ENCODE measurements at places on chromosomes 3 and 15. TPM values are rescaled to one million over a fixed set of nuclear protein-coding genes. Genes with fewer than 3 reads are reported as not detected.

GRCh38 chr15:75153565-75154276, 48.0 kb upstream of the C15orf39 start:
- no peak for DNase-seq

DNA sequence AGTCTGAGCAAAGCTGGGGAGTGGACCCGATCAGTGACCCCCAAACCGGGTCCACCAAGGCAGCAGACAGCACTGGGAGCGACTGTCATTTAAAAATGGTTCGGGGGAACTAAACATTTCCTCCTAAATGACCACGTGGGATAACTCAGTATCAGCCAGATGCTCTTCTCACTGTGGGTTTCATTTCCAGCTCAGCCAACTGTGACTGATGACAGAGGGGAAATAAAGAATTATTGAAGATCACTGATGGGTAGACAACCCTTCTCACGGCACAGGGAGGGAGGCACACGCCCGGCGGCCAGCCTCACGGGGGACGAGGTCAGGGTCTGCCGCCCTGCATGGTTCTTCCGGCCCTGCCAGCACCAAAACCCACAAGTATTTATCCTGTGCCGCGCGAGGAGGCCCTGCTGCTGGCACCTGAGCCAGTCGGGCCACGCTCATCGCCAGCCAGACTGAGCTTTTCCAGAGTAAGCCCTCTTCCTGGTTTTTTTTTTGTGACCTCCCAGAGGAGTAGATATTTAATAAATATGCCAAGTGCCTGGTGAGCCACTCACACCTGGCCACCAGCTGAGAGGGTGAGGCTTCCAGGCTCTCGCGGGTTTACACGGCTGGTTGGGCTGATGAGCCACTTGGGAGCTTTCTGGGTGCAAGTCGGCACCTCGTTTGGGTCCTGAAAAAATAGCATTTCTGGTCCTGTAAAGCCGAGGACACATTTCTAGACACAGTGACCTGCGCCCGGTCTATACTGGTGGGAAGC, 6.2 kb downstream of the MELTF start:
- peak; percentile 76 for DNase-seq

GRCh38 chr15:34721802-34722438, 32.9 kb downstream of the GJD2 start:
- no peak for DNase-seq

DNA sequence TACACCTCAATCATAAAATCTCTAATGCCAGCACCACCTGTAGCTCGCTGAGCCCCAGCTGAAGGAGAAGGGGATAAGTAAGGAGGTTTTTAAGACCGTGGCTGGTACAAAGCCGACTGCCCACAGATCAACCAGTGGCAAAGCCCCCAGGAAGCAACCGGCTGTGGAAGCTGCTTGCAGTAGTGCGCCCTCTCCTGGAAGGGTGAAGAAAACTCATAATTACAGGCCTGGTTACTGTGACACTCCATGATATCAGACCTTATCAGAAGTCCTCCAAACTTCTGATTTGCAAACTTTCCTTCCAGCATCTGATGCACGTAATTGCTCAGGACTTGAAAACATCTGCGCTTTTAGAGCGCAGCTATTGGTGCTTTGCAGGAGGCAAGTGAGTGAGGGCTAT, 63.1 kb upstream of the MCTP2 start:
- DNase-seq, result no peak

DNA sequence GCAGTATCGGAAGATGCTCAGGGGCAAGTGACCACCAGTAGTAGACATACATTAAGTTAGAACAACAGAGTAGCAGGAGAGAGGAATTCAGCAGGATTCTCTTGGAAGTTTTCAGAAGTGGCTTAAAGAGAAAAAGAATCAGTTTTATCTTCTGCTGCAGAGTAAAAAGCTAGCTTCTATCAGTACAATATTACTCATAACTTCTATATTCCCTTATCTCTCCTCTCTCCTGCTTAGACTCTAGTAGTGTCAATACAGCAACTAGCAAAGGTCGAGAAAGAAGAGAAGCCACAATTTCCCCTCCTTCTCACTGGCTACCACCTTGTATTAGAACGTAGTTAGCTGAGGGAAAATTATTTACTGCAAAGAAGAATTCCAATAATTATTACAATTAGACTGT, 539.7 kb downstream of the DIPK2A start:
- DNase-seq, result no peak

Gene ROPN1B
- total RNA-seq, result not detected

GRCh38 chr15:32033186-32033890, 3.0 kb downstream of the CHRNA7 start:
- DNase-seq, result no peak

Gene DNAH12
- total RNA-seq, result 0.19 TPM
